ENCODE measurements at places on chromosomes 16 and 17.

DNA sequence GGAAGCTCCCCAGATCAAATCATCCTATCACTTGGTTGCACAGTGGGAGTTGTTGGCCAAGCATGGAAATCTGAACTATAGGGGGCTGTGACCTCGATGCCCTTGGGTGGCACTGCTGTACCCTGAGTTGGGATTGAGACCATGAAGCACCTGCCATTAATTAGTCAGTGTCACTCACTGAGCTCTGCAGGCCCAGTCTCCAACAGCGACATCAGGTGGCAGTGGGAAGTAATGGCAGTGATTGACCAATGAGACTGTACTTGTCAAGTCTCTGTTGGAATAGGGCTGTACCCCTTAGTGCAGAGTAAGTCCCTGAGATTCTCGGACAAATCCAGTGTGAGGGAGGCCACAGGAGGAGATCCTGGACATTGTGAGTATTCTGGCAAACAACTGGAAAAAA lies 118.0 kb upstream of the RPL38 start:
- DNase-seq, result no peak

GRCh38 chr16:11224096-11224893 lies 31.7 kb downstream of the SOCS1 start:
- no peak for DNase-seq

DNA sequence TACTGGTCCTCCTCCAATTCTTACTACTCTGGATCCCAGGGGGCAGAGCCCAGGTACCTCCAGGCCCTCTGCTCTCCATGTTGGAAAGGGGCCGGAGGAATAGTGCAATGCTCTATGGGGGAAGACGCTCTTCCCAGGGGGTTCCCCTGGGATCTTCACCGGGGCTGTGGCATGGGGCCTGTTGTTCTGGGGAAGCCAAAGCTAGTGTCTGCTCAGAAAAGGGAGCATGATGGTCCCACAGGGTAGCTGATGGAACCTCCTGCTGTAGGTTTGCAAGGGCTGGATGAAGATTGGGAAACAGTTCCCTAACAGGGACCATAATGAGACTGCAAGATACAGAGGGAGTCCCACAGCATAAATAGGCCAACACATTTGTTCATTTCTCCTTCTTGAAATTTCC lies 114.7 kb downstream of the IRX5 start:
- no peak for DNase-seq

DNA sequence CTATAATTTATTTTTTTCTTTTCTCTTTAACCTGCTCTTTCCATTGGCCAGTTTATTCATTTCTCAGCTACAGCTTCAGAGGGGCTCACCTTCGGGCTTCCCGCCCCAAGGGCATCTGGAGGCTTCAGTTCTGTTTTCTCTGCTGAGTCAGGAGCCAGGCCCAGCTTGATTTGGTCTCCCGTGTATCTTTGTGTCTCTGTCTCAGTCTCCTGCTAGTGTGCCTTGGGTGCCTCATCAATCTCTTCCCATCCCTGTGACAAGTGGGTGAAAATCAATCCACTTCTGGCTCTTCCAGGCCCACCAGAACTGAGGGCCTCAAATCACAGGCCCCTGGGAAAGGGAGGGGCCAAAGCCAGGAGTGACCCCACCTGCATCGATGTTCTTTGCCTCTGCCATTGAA lies 72.1 kb downstream of the CCDC182 start:
- DNase-seq, result no peak

DNA sequence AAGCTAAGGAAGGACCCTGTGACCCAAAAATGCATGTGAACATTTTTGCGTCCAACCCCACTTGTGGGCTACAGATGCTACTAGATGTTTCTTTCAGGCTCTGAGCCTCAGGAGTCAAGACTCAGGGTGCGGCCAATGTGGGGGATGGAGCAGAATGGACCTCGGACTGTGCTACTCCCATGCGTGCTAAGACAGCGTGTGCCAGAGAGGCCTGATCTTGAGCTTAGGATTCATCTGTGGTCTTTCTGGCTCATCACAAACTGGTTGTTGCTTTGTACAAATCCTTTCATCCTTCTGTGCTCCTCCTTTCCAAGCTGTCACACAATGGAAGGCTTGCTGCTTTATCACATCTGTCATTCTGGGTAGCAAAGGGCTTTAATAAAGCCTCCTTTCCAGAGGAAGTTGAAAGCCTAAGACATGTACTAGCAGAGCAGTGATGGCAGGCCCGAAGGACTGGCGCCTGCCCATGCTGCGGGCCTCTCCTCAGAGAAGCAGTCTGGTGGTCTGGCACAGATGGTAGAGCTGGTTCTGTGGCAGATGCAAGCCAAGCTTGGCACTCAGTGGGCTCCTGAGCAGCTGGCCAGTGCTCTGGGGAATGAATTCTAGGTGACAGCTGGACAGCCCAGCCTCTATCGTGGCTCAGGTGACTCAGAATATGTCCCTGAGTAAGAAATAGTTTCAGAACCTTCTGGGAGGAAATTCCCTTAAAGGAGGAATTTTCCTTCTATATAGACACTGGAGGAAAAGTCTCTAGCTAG lies 27.8 kb downstream of the COG4 start:
- no peak for DNase-seq
